Ovary (tissue), 10 donors: ENCODE measurements at places on chromosomes 12 and 14.
A peak's percentile ranks its signal among the peaks of the same experiment; 100 is the strongest.

DNA sequence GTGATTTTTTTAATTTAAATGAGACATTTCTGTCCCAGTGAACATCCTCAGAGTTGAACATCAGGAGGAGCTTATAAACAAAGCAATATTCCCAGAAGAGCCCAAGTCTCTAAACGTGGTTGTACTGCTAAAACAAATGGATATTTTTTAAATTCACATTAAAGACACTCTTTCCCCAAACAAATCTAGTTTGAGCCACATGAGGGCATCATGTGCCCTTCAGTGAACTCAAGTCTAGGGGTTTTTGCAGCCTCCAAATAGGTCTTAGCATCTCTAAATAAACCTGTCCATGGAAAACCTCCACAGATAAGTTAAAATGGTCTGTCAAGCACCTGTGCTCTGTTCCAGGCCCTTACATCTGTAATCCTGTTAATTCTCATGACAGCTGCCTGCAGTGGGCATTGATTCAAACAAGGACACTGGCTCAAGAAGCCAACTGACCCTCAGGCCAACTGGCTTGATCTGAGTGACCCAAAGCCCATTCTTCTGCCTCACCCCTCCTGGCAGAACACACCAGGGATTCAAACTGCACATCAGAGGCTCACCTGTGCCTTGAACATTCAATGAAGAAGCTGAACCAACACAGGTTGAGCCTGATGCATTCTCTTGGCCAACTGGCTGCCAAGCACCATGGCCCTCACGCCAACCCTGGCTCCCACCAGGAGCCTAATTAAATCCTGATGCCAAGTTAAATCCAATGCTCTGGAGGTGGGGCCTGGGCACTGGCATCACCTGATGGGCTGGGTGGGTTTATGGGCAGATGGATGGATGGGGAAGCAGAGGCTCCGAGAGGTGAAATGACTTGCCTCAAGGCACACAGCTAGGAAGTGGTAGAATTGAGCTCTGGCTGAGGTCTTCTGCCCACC is 8.6 kb downstream of the ISCU start:
- no peak for DNase-seq

GRCh38 chr14:50311972-50312733 is at the start of the genes DMAC2L and L2HGDH:
TSS of gene DMAC2L (plus strand) at chr14:50312324. CDS start at chr14:50321488, 9,164 bp downstream.
TSS of gene L2HGDH (minus strand) at chr14:50312229. CDS start at chr14:50312150, 79 bp downstream.
- peak; percentile 94 for DNase-seq

- no peak for DNase-seq
Observed at GRCh38 chr12:117105902-117106301, 6.7 kb upstream of the TESC start.

DNA sequence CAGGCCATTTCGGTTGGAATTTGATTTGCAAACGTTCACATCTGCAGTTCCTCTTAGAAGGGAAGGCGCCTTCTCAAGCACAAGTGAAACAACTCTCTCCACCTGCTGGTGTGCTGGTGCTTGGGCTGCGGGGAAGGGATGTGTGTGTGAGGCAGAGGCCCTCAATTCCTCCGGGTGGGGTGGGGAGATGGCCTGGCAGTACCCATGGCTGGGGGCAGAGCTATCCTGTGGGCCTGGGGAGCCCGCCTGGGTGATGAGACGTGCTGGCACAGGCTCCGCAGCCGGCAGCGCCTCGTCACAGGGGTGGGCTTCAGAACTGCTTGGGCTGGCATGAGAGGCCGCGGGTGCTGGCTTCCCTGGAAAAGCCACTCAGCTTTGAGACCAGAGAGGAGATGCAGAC is 28.9 kb upstream of the TDRD9 start:
- DNase-seq, result no peak

- no peak for DNase-seq
Observed at GRCh38 chr12:67558775-67559174, 89.8 kb upstream of the DYRK2 start.

GRCh38 chr12:92472201-92472600 is 230.6 kb upstream of the PLEKHG7 start:
- DNase-seq, result no peak

DNA sequence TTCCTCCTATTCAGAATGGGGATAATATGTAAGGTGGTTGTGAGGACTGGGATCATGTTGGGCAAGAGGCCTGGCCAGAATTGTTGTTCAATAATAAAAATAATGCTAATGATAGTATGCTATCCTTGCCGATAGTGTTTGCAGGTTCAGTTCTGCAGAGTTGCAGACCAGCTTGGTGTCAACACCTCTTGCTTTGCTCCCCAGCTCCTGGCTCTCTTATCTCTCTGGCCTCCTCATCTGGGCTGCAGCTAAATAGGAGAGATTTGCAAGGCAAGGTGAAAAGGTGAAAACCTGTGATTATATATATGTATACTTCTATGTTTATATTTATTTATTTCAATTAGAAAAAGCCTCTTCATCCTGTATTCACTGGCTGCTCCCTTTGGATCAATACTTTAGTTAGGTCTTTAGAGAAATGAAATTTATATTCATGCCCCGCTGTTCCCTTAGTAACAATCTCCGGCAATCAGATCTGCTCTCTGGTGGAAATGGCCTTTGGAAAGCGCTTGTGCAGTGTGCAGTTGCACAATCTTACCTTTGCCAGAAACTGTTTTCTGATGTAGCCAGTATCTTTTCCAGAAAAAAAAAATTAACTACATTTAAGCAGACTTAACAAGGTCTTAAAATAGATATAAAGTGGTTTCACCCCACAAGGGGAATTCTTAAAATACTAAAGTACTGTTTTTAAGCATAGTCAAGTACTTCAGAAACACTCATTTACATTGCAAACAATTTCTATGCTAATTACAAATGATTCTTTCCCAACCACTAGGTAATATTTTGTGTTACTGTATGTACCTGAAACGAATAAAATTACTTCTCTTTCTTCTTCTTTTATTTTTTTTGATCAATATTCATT is 19.1 kb upstream of the ACVR1B start:
- DNase-seq, result no peak

DNA sequence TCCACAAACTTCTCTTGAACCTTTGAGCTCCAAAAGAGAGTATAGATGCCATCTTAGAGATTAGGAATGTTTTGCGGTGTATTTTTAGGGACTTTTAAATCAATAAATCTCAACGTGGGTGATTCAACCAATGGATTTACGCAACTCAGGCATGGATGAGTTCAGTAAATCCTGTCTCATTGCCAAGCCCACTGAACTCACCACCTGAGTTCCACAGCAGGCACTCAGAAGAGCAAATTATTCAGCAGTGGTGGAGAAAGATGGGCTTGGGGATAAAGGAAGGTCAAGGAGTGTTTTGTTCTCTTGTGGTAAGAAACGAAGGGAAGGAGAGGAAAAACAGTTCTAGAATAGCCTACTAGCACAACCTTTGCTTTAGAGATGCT is 68.7 kb upstream of the HMGA2 start:
- DNase-seq, result no peak

DNA sequence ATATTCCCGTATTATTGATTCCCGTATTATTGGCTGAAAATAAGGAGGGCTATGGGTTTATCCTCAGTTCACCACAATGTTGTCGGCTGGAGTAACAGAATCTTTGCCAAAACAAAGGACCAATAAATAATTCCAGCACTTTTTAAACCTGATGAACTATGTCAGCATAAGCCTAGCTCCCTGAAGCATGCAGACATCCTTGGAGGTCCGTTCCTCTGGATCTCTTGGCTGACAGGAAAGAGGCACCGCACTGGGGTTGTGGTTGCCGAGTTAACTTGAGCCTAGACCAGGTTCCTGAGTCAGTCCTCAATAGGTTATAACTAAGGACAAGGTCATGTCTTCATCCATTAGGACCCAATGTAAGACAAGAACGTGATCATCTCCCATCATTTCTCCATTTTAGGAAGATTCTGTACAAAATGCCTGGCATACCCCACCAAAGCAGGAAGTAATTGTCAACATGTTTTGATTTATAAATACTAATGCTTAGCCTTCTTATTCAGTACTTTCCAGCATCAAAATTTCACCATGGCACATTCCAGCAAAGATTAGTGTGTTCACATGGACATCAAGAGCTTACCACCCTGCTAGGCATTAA is 36.6 kb downstream of the NID2 start:
- DNase-seq, result no peak

- DNase-seq, result no peak
Observed at GRCh38 chr14:23653051-23653450, 16.9 kb downstream of the DHRS2 start.

GRCh38 chr12:130568501-130568900 is 147.6 kb downstream of the RIMBP2 start:
- DNase-seq, result no peak

DNA sequence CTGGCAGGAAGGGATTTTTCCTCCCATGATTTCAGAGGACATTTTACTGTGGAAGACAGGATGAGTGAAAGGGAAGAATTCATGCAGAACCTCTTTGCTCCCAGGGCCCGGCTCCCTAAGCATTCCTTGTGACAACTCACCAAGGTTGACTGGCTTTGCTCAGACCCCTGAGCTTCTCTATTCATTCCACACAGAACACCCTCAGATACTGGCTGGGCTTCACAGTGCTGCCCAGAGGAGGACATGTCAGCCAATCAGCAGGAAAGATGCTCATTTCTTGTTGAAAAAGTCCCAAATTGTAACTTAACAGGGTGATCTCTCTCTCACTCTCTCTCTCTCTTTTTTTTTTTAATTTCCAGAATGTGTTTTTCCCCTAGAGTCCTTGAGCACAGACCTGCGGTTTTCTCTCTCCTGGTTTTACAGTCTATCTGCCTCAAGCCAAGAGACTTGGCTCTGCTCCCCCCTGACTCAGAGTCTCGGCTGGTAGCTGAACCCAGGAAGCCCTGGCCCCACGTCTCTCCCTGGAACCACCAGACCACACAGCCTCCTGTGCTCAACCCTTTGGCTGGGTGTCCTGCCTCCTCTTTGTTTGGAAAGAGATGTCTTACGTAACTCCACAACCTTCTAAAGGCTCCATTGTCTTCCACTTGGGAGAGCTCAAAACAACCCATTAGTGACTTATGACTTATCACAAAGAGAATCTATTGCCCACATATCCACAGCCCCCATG is 43.9 kb downstream of the SSPN start:
- DNase-seq, result peak; percentile 80

DNA sequence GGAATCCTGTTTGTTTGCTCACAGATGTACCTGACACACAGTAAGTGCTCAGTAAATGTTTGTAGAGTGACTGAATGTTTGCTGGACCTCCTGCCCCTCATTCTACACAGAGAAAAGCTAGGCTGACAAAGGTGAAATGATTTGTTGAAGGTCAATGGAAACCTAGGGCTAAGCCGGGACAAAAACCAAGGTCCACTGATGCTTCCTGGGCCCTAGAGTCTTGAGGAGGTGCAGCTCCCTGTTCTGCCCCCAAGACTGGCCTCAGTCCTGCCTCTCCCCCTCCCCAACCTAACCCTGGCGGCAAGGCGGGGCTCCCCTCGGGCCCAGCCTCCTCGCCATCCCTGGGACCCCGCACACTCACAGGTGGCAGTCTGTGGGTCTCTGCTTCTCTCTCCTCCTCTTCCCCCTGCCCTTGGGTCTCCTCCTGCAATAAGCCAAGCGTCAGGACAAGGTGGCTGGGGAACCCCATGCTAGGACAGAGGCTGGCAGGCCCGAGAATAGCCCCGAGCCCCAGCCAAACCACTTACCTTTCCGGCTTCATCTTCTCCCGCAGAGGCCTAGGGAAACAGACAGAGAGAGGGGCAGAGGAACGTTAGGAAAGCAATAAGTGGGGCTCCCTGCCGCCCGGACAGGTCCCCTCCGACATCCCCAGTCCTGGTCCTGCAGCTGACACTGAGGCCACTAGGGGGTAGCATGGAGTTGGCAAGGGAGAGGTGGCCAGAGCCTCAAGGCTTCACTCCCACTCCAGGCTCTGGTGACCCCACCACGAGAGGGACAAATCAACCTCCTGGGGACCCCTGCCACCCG is 9.3 kb downstream of the PGF start:
- DNase-seq, result peak; percentile 82

DNA sequence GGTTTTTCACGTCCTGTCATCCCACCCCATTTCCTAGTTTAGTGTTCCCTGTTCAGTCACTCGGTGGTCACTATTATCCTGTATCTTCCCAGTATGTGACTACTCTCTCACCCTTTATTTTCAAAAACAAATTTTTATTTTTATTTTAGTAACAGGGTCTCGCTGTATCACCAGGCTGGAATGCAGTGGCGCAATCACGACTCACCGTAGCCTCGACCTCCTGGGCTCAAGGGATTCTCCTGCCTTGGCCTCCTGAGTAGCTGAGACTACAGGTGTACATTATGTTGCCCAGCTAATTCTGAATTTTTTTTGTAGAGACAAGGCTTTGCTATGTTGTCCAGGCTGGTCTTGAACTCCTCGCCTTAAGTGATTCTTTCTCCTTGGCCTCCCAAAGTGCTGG is 20.1 kb upstream of the PRICKLE1 start:
- no peak for DNase-seq

DNA sequence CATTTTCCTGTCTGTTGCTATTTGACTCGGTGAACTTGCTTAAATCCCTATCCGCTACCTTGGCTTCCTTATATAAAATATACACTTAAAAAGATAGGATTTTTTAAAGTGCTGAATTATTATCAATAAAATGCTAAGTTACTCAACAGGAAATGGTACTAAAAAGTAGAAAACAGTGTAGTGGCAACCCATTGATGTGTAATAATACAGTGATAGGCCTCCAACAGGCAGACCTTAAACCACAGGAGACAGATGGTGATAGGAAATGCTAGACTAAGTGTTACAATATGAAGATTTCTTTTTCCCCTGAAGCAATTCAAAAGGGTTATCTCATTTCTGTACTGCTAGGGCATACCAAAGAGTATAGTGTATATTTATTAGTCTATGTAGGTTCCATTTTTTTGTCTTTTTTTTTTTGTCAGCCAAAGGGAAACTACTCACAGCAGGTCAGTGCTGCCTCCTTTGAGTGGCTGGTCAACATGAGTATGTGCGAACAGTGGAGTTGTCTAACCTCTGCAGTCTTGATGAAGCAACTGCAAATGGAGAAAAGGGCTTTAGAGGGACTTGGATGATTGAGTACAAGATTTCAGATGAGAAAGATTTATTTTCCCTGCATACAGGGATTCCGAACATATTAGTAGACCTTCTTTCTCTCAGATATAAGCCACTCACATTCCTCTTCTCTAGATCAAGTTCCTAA is 183.8 kb downstream of the ACSS3 start:
- DNase-seq, result no peak

DNA sequence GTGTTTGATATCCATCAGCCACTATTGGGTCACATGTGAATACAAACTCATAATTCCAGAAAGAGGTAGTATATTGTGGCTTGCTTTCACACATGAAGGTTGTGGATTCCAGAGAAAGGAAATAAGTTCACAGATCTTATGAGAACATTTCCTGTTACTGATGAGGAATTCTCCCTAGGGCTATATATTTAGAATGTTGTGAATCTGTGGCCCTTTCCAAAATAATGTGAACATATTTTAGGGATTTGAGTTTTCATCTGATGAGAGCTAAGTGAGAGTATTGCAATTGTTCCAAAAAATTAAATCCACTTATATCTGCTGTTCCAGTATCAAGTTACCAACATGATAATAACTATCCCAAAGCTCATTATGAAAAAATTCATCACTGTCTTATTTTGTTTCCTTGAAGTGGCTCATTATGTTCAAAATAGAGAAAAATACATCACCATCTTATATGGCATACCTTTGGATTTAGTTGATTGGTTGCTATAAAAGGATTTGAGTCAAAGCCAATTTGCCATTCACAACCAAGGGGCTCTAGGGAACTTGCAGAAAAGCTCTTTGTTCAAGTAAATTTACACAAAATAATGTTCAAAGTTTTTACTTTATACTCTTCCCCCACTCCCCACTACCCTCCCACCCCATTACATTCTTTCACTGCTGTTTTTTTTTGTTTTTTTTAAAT is 76.3 kb downstream of the MYRFL start:
- no peak for DNase-seq

- no peak for DNase-seq
Observed at GRCh38 chr12:105920161-105920684, 218.5 kb downstream of the NUAK1 start.

- DNase-seq, result peak; percentile 75
Observed at GRCh38 chr12:57632958-57633840, at the start of gene B4GALNT1. TSS of gene B4GALNT1 (minus strand) at chr12:57633201. CDS start at chr12:57632132, 1,069 bp downstream.
